Stimulated activated CD4-positive, alpha-beta T cell treated with anti-CD3 and anti-CD28 coated beads, TNF-alpha, amount 100 ng/mL, for 48 hours (primary cell): ENCODE measurements at places on chromosomes 11 and 22.

DNA sequence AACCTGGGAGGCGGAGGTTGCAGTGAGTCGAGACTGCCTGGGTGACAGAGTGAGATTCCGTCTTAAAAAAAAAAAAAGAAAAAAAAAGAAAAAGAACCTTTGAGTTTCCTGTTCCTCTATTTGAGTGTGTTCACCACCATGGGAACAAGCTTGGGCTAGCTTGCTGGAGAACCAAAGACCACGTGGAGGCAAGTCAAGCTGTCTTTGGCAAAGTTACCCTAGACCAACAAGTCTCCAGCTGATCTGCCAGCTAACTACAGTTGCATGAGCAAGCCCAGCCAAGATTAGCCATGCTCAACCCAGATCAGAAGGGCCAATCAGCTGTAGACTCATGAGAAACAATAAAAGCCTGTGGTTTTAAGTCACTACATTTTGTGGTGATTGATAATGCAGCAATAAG lies 29.7 kb downstream of the SLN start:
- no peak for DNase-seq

- DNase-seq, result no peak
These were observed 13.5 kb downstream of the SPTBN2 start for GRCh38 chr11:66715346-66716085.

- DNase-seq, result no peak
These were observed 34.8 kb upstream of the SLC22A12 start for GRCh38 chr11:64556044-64556720.

DNA sequence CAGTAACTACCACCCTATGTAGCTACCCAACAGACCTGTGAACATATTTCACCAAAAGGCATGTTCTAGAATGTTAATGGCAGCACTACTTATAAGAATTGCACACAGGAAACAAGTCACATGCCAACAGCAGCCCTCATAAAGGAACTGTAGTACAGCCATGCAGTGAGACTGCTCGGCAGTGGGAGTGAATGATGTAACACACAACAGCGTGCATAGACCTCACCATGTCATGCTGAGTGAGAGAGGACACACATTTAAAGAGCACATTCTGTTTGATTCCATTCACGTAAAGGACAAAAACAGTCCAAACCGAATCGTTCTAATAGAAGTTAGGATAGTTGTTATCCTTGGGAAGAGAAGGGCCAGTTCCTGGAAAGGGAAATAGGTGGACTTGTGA lies 27.2 kb upstream of the KIRREL3 start:
- no peak for DNase-seq

DNA sequence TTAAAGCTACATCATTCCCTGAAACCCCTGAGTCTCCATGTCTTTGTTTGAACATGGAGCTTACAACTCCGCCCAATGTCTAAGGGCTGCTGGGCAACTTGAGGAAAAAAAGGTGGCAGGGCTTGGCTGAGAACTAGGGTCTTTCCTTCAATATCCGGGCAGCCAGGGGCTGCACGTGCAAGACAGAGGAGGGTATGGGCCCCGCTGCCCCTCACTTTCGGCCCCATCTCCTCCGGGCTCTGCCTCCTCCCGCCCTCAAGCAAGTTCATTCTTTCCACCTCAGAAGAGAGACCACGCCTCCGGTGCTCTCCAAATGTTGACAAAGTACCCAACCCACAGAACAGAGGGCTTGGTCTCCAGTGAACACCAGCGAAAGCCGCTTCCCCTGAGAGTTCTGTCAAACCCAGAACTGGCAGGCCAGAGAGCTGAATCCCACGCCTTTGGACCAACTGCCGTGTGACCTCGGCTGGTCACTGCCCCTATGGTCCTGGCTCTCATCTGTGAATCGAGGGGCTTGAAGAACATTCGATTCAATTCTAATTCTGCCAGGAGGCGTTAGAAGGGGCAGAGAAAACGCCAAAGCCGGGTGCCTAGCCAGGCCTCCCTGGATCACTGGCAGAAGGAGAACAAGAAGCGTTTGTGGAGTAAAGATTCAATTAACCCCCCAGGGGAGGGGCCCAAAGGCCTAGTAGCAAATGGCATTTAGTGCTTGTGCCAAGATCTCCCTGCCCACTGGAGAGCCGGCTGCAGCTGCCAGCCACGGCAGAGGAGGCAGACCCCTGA lies 7.3 kb downstream of the PDGFB start:
- DNase-seq, result no peak

DNA sequence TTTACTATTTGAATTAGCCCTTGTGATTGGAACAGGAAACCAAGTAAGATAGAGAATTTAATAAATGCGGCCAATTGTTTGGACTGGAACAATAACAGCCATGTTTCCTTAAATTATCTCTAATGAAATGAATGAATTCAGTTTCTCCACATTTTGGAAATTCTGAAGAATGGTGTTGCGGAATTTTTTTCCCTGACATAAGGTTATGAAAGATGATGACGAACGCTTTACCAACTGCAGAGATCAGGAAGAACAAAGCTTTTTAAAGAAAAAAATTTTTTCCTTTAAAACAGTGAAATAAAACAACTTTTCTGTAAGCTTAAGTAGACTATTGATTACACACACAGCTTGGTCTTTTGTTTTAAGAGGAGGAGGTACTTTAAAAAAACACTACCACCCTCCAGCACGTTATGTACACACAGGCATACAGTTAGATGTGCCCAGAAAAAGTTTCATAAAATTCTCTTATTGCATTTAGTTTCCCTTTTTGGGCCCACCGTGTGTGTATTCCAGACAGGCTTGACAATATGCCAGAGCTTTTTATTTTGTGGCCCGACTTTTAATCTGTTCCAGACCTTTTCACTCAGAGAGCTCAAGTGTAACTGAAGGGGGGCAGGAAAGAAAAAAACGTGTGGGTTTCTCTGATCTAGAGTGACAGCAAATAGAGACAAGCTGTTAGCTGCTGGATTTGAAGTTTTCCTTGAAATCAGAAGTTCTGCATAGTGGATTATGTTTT lies 77.3 kb downstream of the YAP1 start:
- DNase-seq, result no peak

GRCh38 chr11:71977743-71978418 lies 20.8 kb upstream of the IL18BP start:
- DNase-seq, result no peak

DNA sequence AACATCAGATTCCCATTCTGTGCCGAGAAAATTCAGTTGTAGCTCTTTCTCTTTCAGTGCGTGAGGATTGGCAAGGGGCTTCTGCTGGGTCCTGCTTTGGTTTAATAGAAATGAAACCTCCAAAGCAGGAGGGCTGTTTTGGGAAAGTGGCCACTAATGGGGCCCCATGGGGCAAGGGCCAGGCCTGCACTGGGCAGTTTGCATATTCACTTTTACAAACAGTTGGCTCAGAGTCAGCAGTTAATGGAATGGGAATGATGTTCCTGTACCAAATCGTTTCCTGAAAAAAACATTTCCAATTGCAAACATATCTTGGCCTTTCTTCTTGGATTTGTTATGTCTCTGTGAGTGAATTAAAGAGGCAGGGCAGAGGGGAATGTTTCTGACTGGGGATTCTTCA lies 92.1 kb downstream of the PARVA start:
- DNase-seq, result no peak

- DNase-seq, result no peak
These were observed at the start of gene SCUBE2 for GRCh38 chr11:9091044-9091922. Gene SCUBE2 (minus strand): TSS chr11:9091599. CDS start chr11:9091528, 71 bp downstream.

DNA sequence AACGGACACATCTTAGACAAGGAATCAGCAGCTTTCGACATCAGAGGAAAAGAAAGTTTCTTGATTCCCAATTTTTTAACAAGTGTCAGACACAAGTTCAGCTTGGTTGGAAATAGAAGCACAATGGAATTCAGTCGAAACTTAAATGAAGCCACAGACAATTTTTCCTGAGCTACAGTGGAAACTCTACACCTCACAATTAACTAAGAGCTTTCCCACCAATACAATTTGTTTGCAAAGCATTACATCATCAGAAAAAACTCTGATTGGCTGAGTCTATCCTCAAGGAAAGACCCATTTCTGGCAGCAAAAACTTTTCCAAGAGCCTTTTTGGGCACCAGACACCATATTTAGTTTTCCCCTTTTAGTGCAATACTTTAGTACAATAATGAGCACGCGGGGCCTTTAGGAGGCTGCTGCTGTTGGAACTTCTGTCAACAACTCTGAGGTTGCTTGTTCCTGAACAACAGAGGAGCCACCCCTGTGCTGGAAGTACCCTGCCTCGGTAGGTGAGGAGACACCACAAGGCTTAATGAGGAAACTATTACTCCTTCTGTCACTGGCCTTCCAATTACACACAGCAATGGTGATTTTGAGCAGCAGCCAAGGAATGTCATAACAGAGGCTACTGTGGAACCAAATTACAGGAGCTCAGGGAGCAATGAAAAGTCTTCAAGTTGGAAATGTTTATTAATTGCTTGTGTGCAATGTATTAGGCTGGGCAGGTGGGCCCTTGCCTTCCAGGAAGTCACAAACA lies 61.9 kb upstream of the BARX2 start:
- no peak for DNase-seq

DNA sequence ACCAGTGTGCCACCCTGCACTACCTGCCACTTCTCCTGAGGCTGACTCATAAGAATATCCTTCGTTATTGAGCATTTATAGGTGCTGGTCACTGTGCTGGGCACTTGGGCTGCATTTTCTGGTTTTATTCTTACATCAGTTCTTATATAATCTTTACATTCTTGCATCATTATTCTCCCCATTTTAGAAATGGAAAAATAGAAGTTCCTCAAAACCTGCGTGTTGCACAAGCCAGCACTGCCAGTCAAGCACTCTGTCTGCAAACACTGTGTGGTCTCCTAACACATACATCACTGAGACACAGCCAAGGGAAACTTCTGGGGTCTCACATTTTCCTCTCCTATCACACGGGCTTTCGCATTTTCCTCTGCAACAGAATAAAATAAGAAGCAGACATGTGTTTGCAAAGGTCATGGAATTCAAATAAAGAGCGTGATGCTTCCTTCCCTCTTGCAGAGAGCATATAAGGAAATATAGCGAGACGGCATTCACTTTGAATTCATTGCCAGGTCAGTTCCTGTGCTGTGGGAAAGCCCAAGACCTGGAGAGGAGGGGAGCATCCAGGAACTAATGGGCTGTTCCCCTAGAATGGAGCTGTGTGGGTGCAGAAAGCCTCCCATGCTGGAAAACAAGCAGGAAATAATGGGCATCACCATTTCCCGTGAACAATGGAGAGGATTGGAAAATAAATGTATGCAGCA lies 73.9 kb upstream of the SEZ6L start:
- DNase-seq, result no peak

- DNase-seq, result no peak
These were observed 1.7 kb upstream of the LDHA start for GRCh38 chr11:18392434-18393321.

- no peak for DNase-seq
These were observed 7.4 kb upstream of the DGKZ start for GRCh38 chr11:46339816-46340215.

GRCh38 chr11:7492253-7492652 lies 6.9 kb downstream of the OLFML1 start:
- no peak for DNase-seq

DNA sequence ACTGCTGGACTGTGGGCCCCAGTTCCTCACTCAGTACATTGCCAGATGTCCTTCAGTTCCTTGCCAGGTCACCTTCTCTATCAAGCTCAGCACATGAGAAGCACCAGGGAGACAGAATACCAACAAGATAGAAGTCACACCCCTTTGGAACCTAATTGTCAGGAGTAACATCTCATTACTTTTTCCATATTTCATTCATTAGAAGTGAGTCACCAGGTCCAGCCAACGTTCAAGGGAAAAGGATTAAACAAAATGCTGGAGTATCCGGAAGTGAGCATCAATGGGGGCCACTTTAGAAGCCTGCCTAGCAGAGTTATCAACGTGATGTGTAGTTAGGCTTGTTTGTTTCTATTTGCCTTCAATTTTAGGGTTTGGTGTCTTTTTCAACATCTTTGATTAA lies 569.3 kb downstream of the MIAT start:
- DNase-seq, result no peak

DNA sequence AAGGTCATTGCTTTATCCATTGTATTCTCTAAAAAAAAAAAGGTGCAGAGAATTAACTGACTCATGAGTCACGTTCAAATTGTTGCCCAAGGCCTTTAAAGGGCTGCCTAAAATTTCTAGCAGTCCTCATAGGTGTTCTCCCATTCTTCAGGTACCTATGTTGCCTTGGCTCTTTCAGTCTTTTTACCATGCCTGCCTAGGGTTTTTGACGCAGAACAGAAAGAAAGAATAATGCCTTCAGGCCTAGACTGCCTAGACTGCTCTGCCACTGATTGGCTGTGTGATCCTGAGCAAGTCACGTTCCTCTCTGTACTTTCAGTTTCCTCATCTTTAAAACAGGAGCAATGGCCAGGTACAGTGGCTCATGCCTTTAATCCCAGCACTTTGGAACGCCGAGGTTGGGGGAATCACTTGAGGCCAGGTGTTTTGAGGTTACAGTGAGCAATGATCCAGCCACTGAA lies 21.5 kb downstream of the CTSC start:
- no peak for DNase-seq

GRCh38 chr11:62611705-62612365 lies 740 bp downstream of the EML3 start:
- no peak for DNase-seq

- DNase-seq, result peak; percentile 62
These were observed 16.7 kb downstream of the ATG2A start for GRCh38 chr11:64900263-64900678.

GRCh38 chr11:68051191-68052136 lies 12.6 kb downstream of the TCIRG1 start:
- DNase-seq, result no peak

GRCh38 chr11:12876988-12877387 lies 132.1 kb upstream of the RASSF10 start:
- no peak for DNase-seq

DNA sequence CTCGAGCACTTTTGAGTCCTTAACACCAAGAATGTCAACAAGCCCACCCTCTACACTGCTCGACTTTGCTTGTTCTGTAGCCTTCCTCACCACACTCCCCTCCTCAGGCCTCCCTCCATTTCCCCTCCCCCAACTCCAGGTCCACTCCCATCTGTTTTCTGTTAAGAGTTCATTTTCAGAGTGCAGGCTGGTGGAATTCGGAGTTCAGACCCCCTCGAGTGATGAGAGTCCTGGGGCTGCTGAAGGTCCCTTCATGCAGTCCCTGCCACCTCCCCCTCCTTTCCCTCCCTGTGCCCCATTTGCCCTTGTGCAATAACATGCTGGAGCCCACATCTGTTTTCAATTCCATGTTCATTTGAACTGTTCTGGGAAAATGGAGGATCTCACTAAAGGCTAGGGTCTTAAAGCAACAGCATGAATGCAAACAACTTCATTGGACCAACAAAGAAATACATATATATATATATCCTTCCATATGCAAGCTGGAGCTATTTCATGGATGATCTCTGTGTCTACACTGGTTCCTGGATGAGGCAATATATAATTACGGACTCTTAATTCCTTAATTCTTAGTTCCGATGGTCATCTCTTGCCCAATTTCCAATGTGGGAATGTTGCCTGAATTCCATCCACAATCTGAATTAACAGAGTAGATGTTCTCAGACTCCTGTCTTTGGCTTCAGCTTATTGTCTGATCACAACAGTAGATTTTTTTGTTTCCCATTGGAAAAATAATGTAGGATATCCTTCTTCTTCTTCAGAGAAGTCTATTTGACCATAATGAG lies 340.4 kb downstream of the ETS1 start:
- no peak for DNase-seq
